ENCODE measurements at places on chromosomes 5 and 9.

GRCh38 chr5:168611165-168611564 lies 32.0 kb upstream of the PANK3 start:
- no peak for DNase-seq

DNA sequence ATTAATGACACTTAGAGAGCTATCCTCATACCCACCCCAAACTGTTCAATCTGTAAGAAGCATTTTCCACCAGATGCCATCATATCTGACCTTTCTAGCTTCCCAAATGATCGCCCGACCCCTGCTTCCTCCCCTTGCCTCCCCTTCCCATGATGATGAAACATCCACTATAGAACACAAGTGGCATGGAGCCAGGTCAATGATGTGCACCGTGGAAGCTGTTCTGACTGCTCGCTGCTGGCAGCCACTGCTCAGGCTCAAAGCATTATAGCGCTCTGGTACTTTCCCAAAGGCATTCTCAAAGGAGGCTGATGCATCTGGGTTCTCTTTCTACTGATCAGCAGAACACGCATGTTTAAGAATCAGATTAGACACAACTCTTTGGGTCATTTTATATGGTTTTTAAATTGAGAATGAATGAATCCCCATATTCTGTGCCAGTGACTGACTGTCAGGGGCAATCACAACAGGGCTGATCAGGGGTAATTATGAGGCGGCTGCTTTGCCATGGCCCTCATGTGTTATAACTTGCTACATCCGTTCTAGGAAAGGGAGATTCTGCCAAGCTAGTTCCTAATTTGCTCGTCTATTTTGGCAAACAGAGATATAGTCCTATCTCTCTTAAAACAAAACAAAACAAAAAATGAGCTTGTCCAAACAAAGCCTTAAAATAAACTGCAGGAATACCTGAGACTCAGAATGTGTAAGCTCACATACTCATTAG lies 343.7 kb downstream of the ENC1 start:
- no peak for DNase-seq

DNA sequence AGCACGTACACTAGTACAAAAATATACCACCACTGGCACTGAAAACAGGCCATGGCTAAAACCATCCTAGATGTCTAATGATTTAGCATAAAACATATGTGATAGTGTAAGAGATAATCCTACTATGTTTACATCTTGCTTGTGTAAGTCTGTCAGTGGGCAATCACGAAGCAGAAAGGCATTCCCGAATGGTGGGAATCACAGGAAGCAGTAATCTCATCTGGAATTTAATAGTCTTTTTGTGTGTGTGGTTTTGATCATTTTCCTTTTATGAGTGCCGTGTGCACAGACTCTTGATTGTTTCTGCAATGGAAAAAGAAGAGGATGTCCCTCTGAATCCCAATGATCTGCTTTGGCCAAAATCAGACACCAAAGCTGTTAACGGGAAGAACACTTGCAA lies 200.5 kb downstream of the EBF1 start:
- no peak for DNase-seq

- DNase-seq = no peak
Observed at GRCh38 chr5:179495906-179496455, 54.4 kb upstream of the RUFY1 start.

DNA sequence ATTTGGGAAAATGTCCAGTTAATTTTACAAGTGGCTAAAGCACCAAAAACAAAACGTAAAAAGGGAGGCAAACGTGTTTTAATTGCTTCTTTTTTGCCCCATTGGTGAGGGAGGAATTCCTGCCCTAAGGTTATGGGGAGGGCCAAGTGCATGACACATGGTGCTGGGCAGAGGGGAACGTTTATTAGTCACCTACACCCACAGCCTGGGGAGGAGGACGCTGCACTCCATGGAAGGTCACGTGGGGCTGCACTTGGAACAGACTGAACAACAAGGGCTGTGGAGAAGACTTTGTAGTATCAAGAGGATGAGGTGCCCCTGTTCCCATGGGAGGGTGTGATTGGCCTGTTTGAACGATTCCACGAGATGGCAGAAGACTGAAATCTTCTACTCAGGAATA lies 13.7 kb upstream of the ADAMTS16 start:
- no peak for DNase-seq

GRCh38 chr5:38286002-38286401 lies 27.6 kb downstream of the EGFLAM start:
- no peak for DNase-seq

DNA sequence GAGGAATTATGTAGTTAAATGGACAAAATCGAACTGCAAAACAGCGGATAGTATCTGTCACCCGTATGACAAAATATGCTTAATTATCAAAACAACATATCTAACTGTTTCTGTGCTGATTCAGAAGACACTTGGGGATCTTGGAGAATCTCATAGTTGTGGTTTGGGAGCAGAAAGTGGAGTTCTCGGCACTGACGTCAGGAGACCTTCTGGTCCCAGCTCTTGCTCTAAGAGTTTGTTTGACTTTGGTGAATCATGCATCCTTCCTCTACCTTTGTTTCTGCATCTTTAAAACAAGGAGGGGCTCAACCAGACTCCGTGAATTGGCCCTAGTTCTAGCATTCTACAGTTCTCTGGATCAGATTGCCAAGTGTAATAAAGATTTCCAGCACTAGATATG lies 37.0 kb upstream of the TAF1L start:
- DNase-seq = no peak

DNA sequence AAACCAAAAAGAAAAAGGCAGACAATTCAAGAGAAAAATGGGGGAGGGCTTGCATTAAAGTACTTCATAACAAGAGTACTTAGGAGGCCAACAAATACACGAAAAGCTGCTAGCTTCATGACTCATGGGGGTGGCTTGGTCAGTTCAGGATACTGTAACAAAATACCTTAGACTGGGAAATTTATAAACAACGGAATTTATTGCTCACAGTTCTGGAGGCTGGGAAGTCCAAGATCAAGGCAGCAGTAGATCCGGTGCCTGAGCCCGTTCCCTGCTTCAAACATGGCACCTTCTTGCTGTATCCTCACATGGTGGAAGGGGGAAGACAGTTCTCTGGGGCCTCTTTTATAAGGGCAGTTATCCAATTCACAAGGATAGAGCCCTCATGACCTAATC lies 111.4 kb downstream of the C9orf50 start:
- DNase-seq = no peak

DNA sequence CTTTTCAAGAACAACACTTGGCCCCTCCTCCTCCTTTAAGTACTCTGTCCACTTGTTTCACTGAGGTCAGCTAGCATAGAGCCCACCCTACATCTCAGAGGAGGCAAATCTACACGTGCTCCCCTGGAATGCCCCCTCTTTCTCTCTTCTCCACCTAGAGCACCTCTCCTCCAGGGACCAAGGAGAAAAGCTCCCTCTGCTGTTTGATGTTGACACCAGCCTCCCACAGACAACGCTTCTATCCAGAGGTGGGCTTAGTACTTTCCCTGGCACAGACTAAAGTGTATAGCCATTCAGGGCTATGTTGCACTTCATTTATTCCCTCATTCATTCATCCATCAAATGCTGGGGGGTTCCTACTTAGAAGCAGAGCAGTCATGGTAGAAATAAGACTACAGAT lies 68.2 kb upstream of the TAF1L start:
- no peak for DNase-seq

GRCh38 chr5:113179156-113179555 lies 202.6 kb downstream of the DCP2 start:
- no peak for DNase-seq

- no peak for DNase-seq
Observed at GRCh38 chr5:155605920-155606319, 592.4 kb downstream of the KIF4B start.

DNA sequence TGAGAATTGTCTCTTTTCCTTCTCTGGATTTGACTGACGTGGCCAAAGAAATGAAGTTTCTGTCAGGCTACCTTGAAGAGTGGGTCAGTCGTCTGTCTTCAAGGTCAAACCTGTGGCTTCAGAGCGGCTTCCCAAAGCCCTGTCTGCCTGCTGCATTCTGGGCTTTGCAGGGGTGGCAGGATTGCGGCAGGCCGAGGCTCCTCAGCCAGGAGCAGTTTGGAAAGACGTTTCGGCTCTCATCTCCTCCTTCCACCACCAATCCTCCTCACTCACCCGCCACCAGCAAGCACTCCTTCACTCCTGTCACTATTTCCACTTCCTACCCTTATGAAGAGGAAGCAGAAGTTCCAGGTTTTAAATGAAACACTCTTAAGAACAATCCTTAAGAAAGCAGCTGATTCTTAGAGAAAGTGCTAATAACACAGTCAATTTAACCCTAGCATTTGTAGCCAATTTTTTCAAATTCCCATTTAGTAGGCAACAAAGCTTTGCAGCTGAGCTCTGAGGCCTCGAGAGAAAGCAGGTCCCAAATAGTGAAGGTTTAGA lies 351.7 kb downstream of the ZNF608 start:
- no peak for DNase-seq

GRCh38 chr9:92747459-92748232 lies 17.0 kb downstream of the BICD2 start:
- DNase-seq = no peak

GRCh38 chr5:126055348-126055729 lies 367.9 kb upstream of the GRAMD2B start:
- no peak for DNase-seq

GRCh38 chr5:178192244-178192643 lies 5.1 kb upstream of the GMCL2 start:
- no peak for DNase-seq
